ENCODE measurements at places on chromosomes 4 and X.

- no peaks in the 10 kb centered on the region for H3K4me1 ChIP-seq
- peak overlapping the region; percentile 48 for H3K4me3 ChIP-seq
- no peak for DNase-seq
Observed at GRCh38 chrX:10158279-10159144, 1.7 kb downstream of the CLCN4 start.

DNA sequence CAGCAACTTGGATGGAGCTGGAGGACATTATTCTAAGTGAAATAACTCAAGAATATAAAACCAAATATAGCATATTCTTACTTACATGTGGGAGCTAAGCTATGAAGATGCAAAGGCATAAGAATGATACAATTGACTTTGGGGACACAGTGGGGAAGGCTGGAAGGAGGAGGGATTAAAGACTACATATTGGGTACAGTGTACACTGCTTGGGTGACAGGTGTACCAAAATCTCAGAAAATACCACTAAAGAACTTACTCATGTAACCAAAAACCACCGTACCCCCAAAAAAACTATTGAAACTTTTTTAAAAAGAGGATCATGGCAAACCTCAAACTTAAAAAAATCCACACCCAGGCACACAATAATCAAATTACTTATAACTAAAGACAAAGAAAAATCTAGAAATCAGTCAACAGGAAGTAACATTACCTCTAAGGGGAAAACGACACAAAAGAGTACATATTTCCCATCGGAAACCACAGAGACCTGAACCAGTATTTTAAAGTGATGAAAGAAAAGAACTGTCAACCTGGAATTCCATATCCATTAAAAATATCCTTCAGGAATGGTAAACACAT is 241.8 kb downstream of the PRDM5 start:
- H3K4me1 ChIP-seq = no peaks in the 10 kb centered on the region
- no peak for DNase-seq
- no peak overlapping the region for H3K4me3 ChIP-seq
- H3K27me3 ChIP-seq = no peaks in the 10 kb centered on the region
- no peaks in the 10 kb centered on the region for H3K36me3 ChIP-seq

DNA sequence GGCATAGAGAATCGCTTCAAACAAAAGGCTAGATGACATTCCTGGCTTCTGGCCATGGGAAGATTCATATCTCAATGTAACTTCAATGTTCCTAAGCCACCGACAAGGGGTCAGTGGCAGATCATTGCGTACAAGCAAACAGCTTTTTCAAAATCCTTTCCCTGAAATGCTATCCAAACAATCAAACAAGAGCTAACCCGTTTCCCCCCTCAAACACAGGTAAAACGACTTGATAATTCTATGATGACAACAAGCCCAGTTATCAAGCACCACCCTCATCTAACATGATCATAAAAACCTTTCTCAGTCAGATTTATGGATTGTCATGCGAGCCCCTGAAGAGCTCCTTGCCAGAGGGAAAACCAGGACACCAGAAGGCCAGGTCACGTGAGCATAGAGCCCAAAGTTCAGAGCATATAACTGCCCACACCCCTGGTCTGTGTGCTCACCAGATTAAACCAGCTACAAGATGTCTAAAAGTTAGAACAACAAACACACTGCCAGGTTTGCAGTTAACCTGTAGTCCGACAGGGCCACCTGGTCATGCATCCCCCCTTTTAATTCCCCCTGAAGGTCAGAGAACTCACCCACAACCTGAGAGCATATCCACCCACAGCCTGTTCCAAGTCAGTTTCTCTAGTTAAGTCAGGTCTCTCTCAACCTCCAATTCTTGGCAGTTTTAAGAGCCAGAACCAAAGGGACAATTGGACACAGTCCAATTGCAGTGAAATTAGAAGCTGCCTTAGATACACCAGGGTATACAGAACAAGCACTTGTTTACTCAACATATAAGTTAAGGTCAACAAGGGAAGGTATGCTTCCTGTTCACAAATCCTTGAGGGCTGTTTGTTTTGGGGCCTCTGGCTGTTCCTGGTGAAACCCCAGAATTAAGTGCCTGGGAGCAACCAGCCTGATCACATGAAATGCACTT is 248.1 kb upstream of the PPARGC1A start:
- no peaks in the 10 kb centered on the region for H3K36me3 ChIP-seq
- H3K4me3 ChIP-seq = no peak overlapping the region
- no peak overlapping the region for H3K27ac ChIP-seq
- peaks cover 11% of the 10 kb centered on the region for H3K4me1 ChIP-seq

DNA sequence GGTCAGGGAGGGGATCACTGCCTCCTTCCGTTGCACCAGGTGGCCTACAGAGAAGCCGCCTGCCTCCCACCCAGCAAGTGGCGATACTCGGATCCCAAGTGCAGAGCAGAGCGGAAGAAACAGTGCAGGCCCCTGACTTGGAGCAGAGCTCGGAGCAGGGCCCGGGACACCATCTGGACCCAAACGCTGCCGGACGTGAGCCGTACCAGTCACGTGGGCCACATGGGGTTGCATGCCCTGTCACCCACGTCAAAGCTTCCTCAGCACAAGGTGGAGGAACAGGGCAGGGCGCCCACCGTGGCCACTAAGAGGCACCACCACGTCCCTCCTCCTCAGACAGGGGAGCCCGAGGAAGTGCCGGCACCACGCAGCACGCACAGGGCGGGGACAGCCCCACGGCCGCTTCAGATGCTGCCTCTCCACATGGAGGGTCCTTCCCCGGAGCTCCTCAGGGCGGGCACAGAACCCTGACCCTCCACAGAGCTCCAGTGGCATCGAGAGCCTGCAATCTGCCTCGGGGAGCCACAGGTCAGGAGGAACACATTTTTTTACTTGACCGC is 18.7 kb downstream of the ZFYVE28 start:
- DNase-seq = no peak
- no peak overlapping the region for H3K27ac ChIP-seq
- no peak overlapping the region for H3K4me3 ChIP-seq
- no peaks in the 10 kb centered on the region for H3K27me3 ChIP-seq

DNA sequence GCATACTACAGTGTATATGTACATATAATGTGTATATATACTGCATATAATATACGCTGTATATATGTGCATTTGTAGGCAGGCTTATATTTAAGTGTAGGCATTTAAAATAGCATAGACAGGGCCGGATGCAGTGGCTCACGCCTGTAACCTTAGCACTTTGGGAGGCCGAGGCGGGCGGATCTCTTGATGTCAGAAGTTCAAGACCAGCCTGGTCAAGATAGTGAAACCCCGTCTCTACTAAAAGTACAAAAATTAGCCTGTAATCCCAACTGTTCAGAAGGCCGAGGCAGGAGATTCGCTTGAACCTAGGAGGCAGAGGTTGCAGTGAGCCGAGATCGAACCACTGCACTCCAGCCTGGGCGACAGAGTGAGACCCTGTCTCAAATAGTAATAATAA is 78.4 kb downstream of the JAKMIP1 start:
- peak; percentile 9 for DNase-seq
- no peak overlapping the region for H3K4me3 ChIP-seq
- no peaks in the 10 kb centered on the region for H3K36me3 ChIP-seq
- H3K4me1 ChIP-seq = no peaks in the 10 kb centered on the region
- H3K27ac ChIP-seq = no peak overlapping the region

GRCh38 chr4:26533685-26534084 is 43.4 kb upstream of the CCKAR start:
- no peak overlapping the region for H3K4me3 ChIP-seq
- no peak overlapping the region for H3K27ac ChIP-seq
- H3K36me3 ChIP-seq = no peaks in the 10 kb centered on the region
- H3K4me1 ChIP-seq = no peaks in the 10 kb centered on the region

- H3K4me1 ChIP-seq = no peaks in the 10 kb centered on the region
- H3K27ac ChIP-seq = no peak overlapping the region
- no peaks in the 10 kb centered on the region for H3K27me3 ChIP-seq
- H3K36me3 ChIP-seq = no peaks in the 10 kb centered on the region
Observed at GRCh38 chr4:79341893-79342653, 16.2 kb upstream of the NAA11 start.

DNA sequence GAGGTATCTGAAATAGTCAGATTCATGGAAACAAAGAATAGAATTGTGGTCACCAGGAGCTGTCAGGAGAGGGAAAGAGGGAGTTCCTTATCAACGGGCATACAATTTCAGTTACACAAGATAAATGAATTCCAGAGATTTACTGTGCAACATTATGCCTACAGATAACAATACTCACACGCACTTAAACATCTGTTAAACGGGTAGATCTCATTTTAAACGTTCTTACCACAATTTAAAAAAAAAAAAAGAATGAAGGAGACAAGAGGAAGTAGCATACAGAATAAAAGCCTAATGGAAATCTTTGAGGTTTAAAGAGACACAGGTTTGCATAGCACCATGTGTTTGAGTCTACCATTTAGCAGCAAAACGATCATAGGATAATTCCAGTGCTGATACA is 298.0 kb downstream of the DKK2 start:
- H3K36me3 ChIP-seq = no peaks in the 10 kb centered on the region
- no peak overlapping the region for H3K4me3 ChIP-seq
- H3K27ac ChIP-seq = no peak overlapping the region
- H3K27me3 ChIP-seq = no peaks in the 10 kb centered on the region

GRCh38 chr4:184475096-184475461 is 729 bp upstream of the IRF2 start:
- H3K27ac ChIP-seq = peak overlapping the region; percentile 88
- H3K36me3 ChIP-seq = no peaks in the 10 kb centered on the region
- H3K4me1 ChIP-seq = peaks cover 42% of the 10 kb centered on the region

Data from tibial artery (tissue), 4 donors.